Liver (tissue), 10 donors: ENCODE measurements at places on chromosomes 4 and X.

DNA sequence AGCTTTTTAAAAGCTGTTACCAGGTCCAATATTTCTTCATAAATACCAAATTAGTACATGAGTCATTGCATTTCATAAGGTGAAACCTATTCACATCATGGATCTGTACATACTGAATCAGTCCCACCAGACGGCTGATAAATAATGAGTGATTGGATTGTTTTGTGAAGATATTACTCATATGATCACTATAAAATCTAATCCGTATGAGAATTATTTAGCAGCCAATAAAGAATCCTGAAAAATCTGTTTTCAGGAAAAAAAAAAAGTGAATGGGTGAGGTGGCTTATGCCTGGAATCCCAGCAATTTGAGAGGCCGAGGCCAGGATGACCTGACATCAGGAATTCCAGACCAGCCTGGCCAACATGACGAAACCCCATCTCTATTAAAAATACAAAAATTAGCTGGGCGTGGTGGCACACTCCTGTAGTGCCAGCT lies 438.1 kb downstream of the INPP4B start:
- no peak for DNase-seq

DNA sequence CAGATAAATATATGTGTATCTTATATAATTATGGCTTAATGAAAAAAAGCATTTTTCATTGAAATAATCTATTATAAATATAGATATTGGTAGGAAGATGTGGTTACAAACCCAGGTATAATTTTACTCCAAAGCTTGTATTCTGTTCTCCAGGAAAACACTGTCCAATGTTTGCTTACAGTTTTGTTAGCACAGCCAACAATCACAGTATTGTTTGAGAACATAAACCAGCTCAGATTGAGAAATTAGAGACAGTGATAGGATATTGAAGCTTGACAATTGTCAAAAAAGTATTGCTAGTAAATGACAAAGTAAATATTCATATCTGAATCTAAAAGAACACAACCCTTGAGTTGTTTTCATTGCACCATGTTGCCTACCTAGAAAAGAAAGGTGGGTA lies 228.8 kb downstream of the ADGRL3 start:
- no peak for DNase-seq

DNA sequence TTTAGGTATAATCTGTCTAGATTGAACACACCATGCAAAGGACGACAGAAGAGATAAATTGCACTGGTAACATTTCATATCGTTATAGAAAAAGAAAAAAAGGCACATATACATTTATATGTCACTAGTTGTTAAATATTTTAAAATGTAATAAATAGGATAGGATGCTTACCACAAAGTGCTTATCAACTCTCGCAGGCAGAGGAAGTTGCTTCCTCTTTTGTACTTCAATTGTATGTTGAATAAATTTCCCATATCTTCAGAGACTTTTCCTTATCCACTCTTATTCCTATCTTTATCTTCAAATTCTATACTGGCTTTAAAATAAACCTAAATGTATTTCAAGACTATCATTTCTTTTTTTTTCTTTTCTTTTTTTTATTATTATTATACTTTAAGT lies 163.3 kb upstream of the SPOCK3 start:
- DNase-seq: no peak

DNA sequence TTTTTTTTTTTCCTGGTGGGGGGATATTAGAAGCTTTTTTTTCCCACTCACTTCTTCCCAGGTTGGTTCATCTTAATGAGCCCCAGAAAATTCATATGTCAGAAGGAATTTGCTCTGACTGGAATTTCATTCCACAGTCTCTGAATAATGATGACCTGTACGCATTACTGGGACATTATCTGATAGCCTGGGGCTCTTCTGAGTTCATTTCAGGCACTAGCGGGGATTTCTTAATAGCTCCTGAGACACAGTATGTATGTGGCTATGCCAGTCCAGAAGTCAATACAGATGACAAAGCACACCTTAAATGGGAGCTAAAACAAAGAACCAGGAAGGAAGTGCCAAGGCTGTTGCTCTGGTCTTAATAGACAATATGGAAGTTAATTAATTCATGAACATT lies 295.2 kb upstream of the IGFBP7 start:
- no peak for DNase-seq

DNA sequence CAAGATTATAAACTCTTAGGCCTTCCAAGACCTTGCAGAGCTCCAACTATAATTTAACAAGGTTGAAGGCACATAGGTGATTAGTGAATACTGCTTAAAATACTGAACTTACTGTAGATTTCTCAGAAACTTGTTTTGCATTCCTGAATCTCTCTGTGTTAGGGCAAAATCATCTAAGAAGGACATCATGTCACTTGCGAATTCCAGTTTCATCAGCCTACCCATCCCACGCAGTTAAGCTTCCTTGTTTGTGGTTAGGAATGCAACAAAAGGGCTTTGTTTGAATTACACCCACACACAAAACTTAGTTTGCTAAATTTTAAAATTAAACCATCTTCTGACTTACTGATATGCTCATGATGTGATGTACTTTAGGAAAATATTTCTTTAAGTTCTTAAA lies 174.0 kb downstream of the SOWAHB start:
- no peak for DNase-seq

- DNase-seq: no peak
Observed at GRCh38 chr4:40199179-40199670, 2.4 kb downstream of the RHOH start.

DNA sequence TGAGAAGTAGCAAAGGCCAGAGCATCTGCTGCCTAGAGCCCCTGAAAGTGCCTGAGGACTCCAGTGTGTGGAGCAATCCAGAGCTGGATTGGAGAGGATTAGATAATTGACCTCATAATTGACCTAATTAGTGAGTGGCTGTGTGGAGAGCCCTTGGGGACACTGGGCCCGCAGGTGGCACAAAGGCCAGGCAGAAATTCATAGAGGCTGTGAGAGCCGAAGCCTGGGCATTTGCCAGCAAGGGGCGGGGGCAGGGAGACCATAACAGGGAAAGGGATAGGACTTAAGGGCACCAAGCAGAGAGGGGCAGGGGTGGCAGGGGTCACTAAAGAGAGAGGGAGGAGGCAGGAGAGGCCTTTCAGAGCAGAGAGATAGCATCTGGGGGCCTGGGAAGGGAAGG lies 45.3 kb downstream of the EFNB1 start:
- no peak for DNase-seq

DNA sequence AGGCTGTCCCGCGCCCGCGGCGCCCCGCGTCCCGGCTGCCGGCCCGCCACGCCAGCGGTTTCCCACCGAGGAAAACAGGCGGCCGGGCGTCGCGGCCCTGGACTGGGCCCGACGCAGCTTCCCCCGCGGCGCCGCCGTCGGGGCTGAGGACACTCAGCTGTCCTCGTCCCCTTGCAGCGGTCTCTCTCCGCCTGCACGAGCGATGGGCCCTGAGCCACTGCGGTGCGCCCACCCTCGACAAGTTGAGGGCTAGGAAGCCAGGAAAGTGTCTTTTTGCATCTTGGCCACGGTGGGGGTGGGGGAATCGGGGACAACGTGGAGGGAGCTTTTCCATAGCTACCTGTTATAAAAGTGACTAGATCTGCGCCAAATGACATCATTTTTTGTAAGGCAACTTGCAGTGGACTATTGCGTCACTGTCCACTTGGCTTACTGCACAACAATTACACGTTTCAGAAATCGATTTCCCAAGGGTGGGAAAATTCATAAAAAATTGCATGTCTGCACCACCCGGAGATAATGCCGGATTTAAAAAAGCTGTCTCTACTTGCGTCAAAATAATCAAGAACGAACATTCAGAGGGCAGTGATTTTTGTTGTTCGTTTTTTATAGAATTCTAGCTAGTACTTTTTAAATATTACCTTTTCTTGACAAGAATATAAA lies 1.1 kb downstream of the KLHL15 start:
- no peak for DNase-seq

DNA sequence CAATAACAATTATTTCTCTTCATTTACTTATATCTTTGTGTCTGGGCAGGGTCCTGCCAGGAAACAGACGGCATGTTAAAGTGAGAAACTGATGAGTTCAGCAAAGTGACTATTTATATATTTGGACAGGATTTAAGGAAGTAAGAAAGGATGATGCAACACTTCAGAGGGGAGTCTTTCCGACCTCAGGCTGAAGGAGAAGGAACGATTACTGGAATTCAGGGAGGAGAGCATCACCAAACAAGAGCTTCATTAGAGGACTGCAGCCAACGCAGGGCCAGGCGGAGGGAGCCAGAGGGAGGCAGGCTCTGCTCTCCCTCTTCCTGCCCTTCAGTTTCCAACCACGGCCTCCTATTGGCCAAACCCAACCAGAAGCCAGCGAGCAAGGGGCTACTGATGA lies 1.5 kb upstream of the TLR7 start:
- no peak for DNase-seq

DNA sequence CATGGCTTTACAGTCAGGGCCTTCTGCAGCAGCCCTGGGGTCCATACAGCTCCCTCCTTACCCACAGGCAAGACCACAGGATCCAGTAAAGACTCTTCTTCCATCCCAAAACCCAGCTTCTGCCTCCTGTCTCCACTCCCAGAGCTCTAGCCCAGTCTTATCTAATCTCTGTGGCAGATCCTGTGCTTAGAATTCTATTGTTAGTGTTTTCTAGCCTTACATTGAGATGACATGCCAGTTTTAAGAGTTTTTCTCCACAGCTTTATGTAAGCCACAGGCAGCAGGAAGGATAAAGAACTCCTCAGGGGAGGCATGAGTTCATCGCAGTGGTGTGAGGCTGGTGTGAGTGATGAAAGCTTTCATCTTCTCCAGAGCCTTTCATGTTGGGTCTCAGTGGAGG lies 129.1 kb downstream of the RCHY1 start:
- no peak for DNase-seq

DNA sequence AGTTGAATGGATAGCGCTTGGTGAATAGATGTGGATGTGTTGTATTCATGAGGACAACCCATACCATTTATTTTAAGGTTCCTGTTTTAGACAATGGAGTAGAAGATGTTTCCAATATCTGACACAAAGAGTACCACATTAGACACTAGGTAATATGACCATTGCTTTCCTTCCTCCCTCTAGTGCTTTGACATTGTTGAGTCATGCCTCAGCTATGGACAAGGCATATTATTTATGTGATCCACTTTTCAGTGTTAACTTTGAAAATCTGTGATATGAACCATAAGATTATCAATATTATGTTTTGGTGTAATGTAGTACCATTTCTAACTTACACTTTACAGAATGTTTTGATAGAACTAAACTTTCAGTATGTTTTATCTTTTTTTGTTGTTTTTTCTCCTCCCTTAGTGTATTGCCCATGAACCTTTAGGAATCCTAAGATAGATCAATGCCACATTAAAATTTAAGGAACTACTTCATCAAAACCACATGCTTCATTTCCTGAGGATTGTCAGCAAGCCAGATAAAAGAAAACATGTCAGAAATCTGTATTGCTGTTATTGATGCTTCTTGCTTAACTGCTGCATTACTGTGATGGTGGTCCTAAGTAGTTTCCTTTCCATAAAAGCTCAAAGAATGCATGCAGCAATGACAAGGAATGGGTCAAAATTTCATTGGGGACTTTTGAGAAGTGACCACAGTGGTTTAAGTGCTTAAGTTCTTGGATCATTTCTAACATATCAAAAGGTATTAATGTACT lies 105.0 kb downstream of the PCDH7 start:
- no peak for DNase-seq

DNA sequence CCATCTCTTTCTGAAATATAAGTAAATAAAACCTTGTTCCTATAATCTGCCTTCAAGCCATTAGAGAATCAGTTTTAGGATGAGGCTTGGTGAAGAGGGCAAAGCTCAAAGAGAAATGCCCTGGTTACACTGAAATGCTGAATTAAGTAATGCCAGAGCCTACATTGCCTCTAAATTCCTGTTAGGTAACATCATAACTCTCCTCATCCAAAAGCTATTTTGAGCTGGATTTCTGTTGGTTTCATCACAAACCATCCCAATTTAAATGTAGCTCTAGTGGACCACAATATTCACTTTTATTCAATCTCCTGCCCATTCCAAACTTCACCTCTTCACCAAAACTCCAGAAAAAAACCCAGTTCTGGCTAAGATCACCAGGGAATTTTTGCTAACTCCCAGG lies 1319.7 kb upstream of the TENM3 start:
- DNase-seq: no peak

GRCh38 chrX:9327747-9328145 lies 137.1 kb upstream of the TBL1X start:
- DNase-seq: no peak

- no peak for DNase-seq
Observed at GRCh38 chr4:41443340-41444079, 94.4 kb upstream of the LIMCH1 start.

- no peak for DNase-seq
Observed at GRCh38 chr4:4861390-4862018, 2.0 kb downstream of the MSX1 start.

GRCh38 chr4:140094438-140095420 lies 59.3 kb downstream of the MAML3 start:
- peak; percentile 40 for DNase-seq

GRCh38 chrX:150983521-150984168 lies 510 bp downstream of the HMGB3 start:
- no peak for DNase-seq

GRCh38 chrX:39149761-39150160 lies 348.5 kb downstream of the MID1IP1 start:
- peak; percentile 80 for DNase-seq

GRCh38 chrX:135541351-135541750 lies 20.9 kb downstream of the INTS6L start:
- DNase-seq: no peak

DNA sequence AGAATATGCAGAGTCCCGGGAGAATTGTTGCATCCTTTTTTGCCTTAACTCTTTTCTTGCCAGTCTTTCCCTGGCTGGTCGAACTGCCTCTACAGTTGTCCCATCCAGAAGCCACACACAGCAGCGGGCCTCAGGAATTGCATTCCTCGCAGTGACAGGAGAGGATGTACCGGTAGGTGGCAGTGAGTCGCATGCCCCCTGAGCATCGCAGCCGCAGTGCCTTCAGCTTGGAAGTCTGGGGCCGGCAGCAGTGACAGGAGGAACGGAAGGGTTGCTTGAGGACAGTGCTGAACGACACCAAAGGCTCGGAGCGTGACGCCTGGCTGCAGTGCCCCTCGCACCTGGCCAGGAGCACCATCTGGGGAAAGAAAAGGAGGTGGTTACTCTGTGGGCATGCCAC lies 23.5 kb downstream of the NDP start:
- DNase-seq: no peak

- no peak for DNase-seq
Observed at GRCh38 chr4:7792616-7793015, 147.0 kb downstream of the AFAP1 start.

- no peak for DNase-seq
Observed at GRCh38 chr4:176320976-176321361, 1.2 kb downstream of the SPCS3 start.

- DNase-seq: no peak
Observed at GRCh38 chrX:78545233-78545632, 113.9 kb downstream of the RTL3 start.

GRCh38 chr4:150986085-150986484 lies 29.0 kb downstream of the LRBA start:
- no peak for DNase-seq

- DNase-seq: no peak
Observed at GRCh38 chr4:47075262-47075661, 43.9 kb downstream of the GABRB1 start.

DNA sequence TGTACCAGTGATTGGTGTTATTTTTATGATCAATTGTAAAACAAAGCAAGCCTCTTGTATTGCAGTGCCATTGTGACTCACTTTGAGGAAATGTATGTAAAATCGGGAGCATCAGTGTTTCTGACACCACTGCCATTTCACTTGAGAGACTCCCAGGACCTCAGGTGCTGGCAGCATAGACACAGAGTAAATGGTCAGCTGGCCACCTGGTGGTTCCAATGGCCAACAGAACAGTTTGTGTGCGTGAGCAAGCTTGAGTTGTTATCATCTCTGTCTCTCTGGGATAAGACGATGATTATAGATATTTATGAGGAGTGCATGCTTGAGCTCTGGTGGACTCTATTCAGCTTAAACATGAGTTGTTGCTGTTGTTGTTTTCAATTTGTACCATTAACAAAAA lies 356.6 kb downstream of the GUCY2F start:
- DNase-seq: no peak
